ENCODE measurements at places on chromosomes 12 and 14.

GRCh38 chr12:32277774-32278173 is 121.6 kb upstream of the FGD4 start:
- DNase-seq, result no peak

- no peak for DNase-seq
Measured at GRCh38 chr12:27607591-27607990, 83.6 kb downstream of the PPFIBP1 start.

DNA sequence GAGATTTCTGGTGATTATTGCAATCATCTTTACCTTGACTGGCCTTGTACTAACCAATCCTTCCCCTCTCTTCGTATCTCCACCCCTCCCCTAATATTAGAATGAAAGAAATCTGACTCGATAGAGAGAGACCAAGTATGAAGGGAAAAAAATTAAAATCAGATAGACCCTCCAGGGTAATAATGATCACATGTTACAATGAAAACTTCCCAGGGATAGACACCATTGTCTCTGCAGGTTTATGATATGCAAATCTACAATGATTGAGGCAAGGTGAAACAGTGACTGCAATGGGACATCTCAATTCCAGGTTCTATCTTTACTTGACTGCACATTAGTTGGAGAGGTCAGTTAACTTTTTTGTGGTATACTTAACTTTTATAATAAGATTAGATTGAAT is 1.5 kb upstream of the NFKBIA start:
- no peak for DNase-seq

DNA sequence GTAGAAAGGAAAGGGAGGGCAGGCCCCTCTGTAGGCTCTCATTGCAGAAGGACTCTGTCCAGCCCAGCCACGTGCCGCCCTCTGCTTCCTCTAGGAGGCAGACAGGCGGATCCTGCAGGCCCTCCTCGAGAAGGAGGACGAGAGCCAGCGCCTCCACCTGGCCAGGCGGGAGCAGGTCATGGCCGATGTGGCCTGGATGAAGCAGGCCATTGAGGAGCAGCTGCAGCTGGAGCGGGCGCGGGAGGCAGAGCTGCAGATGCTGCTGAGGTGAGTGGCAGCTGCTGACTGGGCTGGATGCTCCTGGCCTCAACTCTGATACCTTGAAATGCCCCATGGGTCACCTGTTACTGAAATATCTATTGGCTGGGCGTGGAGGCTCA is 10.9 kb downstream of the TCHP start:
- DNase-seq, result no peak

- DNase-seq, result no peak
Measured at GRCh38 chr14:105307052-105307727, 6.4 kb upstream of the BRF1 start.

DNA sequence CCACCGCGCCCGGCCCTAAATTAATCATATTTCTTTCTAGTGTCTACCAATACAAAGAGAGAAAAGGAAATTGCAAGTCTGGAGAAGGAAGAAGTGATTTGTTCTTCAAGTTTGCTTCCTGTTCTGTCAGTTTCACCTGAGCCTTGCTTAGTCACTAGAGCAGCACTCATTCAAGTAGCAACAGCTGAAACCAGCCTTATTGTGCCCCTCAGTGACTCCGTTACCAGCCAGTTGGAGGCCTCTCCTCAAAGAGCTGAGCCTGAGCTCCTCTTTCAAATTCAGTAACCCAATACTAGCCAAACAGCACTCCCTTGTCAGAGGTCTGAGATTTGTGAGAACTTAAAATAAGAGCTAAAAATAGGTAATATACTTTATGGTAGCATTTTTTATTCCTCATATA is 17.4 kb downstream of the PAWR start:
- no peak for DNase-seq

DNA sequence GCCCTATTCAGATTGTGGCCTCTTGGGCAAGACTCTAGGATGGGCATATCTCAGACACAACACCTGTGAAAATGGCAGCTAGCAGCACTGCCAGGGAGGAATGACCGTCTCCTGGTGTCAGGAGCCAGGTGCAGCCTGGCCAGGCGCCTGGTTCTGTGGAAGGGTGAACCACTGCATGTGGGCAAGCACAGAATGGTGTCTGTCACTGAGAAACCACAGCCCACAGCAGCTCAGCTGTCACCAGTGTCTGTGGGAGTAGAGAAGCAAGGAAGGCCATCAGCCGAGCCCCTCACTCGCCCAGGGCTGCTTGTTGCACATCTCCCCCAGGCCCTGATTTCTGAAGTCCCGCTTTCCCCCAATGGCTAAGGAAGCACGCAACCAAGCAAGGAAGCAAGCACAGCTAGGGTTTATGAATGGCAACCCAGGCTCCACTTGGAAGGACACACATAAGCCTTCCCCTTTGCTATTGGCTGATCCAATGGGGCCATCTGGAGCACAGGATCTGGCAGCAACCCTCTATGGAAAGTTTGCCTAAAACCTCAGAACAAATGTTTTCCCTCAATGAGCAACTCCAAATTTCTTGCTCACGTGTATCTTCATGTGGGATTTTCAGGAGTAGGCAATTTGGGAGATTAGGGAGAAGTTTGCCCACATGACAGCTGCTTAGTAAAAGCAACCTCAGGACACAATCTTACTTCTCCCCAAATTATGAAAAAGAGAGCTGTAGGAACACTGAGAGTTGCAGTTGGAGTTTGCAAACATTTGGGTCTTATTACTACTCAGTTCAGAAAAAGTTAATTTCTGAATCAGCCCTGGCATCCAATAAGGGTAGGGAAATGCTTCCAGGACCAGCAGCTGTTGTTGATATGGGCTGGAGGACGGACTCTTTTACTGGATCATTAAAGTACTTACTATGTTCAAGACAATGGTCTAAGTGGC is 44.7 kb downstream of the GPHB5 start:
- no peak for DNase-seq

DNA sequence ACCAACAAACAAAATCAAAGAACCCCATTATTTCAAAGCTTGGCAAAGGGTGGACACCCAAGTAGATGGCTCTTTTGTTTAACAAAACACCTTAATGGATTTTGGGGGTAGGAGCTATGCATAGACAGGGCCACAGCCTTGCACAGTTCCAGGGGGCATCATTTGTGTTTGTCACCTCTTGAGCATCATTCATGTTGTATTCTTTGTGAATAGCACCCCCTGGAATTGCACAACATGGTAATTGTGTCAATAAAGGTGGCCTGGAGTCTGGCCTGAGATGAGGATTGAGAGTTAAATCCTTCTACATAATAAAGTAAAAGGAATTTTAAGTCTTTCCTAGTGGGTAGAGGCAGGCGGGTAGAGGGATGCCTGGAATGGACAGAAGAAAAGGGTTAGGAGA is 3.3 kb upstream of the FRS2 start:
- no peak for DNase-seq

GRCh38 chr14:24329736-24330135 is 5.1 kb downstream of the ADCY4 start:
- no peak for DNase-seq

DNA sequence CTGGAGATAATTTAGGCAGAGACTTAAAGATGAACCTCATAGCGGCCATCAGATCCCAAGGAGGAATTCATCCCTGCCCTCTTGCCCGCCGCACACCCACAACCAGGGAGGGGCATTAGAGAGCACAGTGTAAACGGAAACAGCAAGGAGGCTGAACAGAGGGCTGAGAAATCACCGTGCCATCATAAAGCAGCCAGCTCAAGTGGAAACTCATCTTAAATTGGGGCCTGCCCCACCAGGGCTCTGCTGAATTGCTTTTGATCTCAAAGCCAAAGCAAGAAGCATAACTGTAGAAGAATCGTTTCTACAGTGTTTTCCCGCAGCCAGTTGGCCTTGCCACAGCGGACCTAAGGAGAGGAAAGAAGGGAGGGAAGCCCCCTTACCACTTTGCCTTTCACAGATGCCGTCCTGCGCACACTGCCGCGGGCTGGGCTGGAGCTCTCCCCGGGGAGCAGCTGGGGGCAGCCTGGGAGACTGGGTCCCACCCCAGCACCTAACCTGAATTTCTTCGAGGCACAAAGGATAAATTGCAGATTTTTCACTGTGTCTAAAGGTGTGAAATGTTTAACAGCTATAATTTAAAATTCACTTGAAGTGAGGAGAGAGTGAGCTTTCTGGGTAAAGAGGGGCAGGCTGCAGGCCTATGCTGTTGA is 51.8 kb upstream of the MMP17 start:
- no peak for DNase-seq

- DNase-seq, result no peak
Measured at GRCh38 chr14:60532442-60532841, 23.5 kb downstream of the SIX6 start.

- DNase-seq, result no peak
Measured at GRCh38 chr12:46366771-46367170, 5.8 kb downstream of the SLC38A2 start.

DNA sequence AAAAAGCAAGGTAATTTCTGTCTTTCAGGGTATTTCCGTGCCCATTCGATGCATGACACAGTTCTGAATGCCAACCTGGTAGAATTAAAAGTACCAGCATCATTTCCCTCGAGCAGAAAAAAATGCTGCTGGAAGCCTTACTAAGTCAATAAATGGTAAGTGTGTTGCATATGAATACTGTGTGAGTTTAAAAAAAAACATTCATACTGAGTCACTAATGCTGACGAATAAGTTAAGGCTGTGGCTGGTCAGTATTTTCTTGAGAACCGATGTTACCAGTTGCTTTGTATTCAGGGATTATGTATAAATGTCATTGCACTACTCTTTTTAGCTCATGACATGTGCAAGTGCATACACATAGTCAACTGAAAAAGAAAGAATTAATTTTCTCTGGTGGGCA is 710.2 kb downstream of the TRHDE start:
- DNase-seq, result no peak

DNA sequence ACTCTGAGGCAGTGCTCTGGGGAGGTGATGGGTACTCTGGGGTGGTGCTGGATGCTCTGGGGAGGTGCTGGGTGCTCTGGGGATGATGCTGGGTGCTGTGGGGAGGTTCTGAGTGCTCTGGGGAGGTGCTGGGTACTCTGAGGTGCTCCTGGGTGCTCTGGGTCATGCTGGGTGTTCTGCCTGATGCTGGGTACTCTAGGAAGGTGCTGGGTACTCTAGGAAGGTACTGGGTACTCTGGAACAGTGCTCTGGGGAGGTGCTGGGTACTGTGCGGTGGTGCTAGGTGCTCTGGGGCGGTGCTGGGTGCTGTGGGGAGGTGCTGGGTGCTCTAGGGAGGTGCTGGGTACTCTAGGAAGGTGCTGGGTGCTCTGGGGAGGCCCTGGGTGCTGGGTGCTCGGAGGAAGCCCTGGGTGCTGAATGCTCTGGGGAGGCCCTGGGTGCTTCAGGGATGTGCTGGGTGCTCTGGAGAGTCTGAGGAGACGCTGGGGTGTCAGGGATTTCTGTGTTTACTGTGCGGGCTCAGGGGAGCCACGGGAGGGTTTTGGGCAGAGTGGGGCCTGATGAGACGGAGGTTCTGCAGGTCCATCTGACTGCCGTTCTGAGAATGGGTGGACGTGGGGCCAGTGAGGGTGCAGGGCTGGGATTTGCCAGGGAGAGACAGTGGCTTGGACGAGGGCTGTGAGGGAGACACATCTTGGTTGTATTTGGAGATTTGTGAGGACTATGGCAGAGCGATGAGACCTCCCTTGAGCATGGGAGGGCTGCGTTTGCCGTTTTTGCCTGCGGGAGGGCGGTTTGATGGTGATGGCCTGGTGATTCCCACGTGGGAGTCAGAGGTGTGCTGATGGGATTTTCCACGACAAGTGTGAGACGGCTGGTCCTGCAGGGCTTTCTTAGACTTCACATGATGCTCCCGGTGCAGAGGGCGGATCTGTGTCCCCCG is 30.0 kb downstream of the MMP17 start:
- no peak for DNase-seq

GRCh38 chr12:100128512-100128908 is 14.2 kb downstream of the BLTP3B start:
- no peak for DNase-seq

DNA sequence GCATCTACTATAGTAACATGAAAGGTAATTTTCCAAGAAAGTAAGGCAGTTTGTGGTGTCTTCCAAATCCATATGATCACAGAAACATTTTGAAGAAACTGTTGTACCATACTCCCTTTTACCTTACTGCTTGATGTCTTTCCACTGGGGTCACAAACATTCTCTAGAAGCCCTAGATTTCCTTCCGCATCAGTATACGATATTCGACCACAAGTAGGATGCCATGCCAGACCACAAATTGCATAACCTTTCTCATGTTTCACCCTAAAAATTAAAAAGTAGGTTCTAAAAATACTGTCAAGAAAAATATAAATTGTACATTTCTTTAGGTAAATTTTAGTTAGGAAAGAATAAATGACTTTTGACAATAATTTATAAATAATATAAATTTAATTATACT is 26.5 kb downstream of the WDHD1 start:
- no peak for DNase-seq

DNA sequence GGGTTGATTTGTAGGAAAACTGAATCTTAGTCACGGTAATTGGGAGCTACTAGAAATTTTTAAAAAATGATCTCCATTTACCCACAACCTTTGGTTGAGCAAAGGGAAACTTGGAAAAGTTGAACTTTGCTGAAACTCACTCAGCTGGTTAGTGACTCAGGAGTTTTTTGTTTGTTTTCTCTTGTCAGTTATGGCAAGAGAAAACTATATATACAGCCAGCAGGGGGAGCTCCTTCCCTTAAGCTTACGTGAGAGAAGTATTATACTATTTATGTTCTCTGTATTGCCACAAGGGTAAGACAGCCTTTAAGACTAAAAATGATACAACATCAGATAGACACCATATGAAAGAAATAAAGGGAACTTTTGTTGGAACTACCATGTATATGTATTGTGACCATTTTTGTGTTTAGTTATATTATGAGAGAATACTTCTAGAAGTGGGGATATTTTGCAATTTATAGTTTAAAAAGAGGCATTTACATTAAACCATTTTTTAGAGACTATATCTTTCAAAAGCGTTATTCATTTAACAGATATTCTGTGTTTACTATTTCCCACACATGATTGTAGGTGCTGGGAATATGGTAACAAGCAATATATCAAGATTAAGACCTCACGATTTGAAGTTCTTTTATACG is 28.1 kb upstream of the TBC1D30 start:
- DNase-seq, result no peak

DNA sequence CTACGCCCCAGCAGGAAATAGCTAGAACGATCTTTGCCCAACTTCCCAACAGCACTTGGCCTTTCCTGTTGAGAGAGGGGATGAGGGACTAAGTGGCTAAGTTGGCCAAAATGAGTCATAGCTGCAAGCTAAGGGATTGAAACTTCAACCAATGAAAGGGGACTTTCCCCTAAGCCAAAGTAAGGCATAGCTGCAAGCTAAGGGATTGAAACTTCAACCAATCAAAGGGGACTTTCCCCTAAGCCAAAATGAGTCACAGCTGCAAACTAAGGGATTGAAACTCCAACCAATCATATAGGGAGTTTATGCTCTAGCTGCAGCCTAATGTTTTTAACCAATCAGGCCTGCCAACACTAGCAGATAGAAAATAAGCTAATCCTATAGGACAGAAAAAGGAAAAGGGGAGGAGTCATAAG is 100.5 kb upstream of the SSTR1 start:
- DNase-seq, result no peak

DNA sequence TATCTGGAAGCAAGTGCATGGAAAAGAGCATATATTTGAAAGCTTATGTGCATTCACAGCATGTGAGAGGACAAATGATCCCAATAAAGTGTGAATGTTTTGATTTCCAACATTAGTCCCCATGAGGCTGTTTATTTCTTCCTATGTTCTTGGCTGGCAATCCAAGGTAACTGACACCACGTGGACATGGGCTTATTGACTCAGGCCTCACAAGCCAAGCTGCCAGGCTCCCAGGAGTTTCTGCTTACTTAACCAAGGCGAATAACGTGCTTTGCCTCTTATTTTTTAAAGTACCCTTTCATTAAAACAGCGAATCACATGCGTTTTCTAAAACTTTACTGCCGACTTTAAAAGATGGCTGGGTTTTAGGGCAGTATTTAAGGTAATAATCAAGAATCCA is 441.7 kb downstream of the FUT8 start:
- no peak for DNase-seq
